ENCODE measurements at places on chromosomes 2 and 18. TPM values are rescaled to one million over a fixed set of nuclear protein-coding genes. Genes with fewer than 3 reads are reported as not detected.

DNA sequence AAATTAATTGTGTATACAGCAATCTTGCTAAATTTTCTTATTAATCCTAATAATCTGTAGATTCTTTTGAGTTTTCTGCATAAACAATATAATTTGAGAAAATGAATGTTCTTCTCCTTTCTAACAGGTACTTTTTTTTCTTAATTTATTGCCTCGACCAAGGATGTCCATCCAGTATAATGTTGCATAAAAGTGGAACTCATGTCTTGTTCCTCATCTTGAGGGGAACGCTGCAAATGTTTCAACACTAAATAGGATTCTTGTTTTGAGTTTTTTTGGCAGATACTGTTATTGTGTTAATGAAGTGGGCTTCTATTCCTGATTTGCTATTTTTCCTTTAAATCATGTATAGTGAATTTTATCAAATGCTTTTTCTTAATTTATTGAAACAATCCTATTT is 244.4 kb upstream of the REV1 start:
- no peak for DNase-seq

DNA sequence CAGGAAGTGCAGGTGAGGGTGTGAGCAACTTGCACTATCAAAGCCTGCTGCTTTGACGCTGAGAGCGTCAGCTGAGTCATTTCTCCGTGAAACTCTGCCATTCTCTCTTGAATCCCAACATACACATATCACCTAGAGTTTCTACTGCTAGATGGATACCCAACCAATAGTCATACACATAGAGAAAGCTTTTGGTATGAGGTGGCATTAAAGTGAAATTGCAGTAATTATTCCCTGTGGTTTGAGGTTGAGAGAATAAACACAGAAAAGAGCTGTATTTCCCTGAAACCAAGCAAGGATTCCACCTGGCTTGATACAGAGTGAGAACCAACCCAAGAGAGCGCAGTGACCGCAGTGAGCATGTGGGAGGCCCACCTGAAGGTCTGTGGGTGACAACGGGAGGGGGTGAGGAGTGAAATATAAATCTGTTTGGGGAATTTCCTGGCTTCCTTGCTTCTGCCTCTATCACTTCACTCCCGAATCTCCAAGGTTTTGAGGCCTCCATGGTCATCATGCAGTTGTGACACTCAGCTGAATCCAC is 28.8 kb upstream of the TMEM18 start:
- DNase-seq: no peak

GRCh38 chr2:112750560-112750843 is 13.9 kb downstream of the CKAP2L start:
- no peak for DNase-seq

GRCh38 chr18:67520351-67520921 is 3.9 kb upstream of the DSEL start:
- no peak for DNase-seq

DNA sequence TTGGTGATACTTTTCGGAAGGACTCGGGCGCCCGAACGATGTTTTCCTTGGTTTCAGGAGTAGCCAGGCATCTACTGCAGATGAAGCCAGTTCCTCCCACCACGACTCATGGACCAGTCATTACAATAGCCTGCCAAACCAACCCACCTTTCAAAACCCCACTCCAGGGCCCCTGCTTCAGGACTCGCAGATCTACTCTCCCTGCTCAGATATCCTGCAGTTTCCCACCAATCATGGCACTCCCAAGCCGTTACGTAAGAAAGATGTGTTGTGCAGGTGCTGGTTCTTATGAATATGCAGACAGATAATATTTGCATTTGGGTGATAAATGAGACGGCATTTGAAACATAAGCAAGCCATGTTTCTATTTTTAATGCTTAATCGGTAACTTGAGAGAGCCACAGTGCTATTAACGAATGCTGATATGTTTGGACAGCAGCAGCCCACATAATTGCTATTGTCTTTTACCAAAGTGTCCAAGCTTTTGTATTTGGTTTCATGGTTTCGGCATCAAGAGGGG is 3.5 kb upstream of the CYS1 start:
- DNase-seq: no peak

DNA sequence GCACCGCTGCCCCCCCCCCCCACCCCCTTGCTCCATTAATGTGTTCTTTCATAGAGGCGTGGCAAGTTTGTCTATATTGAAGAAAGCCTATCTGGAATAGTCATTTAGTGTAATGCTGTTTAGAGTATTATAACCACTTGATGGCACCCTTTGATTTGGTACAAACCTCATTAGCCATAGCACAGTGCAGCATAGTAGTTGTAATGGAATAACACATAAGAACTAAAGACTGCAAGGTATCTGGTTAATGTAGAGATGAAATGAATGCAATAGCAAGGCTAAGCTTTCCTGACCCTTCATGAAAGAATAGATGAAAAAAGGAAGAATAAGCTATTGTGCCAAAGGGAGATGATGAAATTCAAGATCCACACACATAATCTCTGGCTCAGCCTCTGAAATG is 81.9 kb downstream of the EHBP1 start:
- DNase-seq: no peak

- DNase-seq: peak; percentile 23
Observed at GRCh38 chr18:22165603-22166068, 3.8 kb upstream of the GATA6 start.

GRCh38 chr2:127293386-127293747 is 577 bp downstream of the ERCC3 start:
- peak; percentile 8 for DNase-seq

GRCh38 chr18:74682991-74683297 is 85.3 kb downstream of the ZNF407 start:
- no peak for DNase-seq

- no peak for DNase-seq
Observed at GRCh38 chr18:67864677-67865340, 348.3 kb upstream of the DSEL start.

DNA sequence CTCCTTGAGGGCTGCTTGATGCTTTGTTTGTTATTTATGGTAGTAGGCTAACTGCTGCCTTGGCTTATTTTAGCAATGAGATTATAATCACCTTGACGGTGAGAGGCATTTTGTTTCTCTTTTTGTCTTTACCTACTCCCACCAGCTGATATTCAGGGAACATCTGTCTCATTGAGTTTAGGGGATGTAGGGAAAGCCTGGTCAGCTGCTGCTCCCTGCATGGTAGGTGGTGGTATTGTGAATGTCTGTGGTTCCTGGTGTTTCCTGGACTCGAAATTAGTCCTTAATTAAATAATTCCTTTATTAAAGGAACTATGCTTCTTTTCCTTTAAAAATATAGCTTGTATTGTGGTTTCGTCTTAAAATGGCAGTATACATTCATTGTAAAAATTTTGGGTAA is 77.8 kb downstream of the ADAM23 start:
- DNase-seq: no peak

DNA sequence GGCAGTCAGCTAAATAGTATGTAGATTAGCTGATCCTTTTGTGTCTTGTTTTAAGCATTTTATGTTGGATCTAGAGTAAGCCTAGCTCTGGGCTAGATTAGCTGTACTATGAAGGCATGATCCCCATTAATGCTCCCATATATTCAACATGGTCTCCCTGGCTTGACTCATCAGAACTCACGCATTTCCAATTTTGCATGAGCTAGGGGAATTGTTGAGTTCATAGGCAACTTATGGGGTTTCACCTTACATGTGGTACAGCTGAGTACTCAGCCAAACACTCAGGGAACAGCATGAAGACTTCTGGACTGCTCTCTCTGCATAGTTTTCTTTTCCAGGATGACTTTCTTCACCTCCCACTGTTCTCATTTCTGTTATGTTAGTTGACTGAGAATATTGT is 248.2 kb downstream of the TMX3 start:
- DNase-seq: no peak

GRCh38 chr2:135151615-135152014 is 99.5 kb downstream of the RAB3GAP1 start:
- no peak for DNase-seq

DNA sequence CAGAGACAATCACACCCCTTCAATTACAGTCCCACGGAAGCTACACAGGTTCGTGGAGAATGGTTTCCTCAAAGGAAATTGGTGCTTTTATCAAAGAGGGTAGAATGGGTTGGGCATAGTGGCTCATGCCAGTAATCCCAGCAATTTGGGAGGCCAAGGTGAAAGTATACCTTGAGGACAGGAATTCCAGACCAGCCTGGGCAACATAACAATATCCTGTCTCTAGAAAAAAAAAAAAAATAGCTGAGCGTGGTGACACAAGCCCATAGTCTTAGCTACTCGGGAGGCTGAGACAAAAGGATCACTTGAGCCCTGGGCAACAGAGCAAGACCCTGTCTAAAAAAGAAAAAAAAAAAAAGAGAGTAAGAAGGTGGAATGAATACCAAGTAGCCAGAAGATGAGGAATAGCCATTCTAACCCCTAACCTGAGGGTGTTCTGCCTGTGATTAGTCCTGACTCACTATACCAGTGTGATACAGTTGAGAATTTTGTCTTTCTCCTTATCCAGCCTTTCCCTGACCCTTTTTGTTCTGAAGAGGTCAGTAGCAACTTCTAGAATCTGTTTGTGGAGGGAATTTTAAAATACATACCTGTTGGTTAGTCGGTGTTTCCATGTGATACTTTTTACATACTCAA is 283.2 kb downstream of the MREG start:
- DNase-seq: no peak

GRCh38 chr18:37261988-37262387 is 303.6 kb downstream of the CELF4 start:
- no peak for DNase-seq

- DNase-seq: no peak
Observed at GRCh38 chr2:200609028-200609614, 23.3 kb downstream of the AOX1 start.

DNA sequence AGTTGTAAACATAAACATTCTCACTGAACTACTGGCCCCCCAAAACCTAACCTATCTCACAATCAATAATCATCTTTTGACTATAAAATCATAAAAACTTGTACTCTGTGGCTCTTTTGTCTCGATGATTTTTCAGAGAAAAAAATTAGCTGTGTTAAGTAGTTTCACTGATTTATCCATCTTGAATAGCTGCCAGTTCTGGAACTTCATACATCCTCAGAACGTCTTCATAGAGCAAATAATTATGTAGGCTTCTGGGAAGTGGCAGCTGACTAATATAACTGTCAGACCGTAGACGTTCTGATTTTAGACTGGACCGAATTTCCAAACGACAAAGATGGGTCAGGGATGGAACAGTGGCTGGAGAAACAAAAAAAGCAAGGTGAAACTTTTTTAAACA is 97.3 kb upstream of the CHAC2 start:
- no peak for DNase-seq

- no peak for DNase-seq
Observed at GRCh38 chr2:33419581-33420200, 56.8 kb upstream of the RASGRP3 start.

DNA sequence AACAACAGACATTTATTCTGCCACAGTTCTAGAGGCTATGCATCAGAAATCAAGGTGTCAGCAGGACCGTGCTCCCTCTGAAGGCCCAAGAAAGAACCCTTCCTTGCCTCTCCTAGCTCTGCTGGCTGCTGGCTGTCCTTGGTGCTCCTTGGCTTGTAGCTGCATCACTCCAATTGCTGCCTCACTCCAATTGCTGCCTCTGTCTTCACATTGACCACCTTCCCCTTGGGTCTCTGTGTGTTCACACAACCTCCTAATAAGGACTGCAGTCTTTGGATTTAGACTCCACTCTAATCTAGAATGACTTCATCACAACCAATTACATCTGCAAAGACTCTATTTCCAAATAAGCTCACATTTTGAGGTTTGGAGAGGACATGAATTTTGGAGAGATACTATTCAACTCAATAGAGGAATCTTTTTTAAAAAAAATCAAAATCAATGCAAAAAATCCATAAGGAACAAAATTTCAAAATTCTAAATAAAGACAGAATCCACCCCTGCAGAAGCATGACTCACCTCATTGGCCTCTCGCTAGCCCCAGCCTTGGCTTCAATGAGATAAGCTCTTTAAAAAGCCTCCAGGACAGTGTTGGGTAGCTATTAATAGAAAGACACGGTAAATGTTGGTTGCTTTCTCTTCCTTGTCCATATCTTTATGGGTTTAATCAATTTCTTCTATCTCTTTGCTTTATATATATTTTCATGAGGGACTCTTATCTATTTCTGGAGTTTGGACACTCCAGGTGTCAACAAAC is 267.6 kb upstream of the MGAT5 start:
- DNase-seq: no peak

DNA sequence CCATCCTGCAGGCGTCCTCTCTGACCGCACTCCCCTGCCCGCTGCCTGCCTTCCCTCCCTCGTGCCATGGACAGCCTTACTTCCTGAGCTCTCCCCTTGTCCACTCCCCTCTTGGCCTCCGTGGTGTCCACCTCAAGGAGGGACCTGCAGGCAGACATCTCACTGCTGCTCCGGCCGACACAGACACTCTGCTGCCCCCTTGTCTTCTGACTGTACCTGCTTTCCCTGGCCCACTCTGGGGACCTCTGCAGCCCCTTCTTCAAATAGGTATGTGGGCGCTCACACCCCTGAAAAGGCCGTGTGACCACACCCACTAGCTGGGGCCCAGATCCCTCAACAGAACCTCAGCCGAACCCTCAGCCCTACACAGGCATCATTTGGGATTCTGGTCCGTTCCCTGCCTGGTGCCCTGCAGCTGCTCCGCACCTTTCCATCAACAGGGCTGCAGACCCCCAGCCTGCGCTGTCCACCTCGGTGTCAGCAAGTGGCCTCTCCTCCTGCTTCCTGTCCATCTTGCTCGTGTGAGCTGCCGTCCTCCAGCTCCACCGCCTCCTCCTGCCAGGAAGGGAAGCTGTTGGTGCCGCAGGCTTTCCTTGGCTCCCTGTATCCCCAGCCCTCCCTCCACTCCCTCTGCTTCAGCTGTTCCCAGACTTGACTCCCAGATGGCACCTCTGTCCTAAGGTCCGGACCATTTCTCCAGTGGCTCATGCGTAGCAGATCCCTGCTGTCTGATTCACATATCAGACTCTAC is 94.1 kb downstream of the KLHL29 start:
- DNase-seq: no peak

DNA sequence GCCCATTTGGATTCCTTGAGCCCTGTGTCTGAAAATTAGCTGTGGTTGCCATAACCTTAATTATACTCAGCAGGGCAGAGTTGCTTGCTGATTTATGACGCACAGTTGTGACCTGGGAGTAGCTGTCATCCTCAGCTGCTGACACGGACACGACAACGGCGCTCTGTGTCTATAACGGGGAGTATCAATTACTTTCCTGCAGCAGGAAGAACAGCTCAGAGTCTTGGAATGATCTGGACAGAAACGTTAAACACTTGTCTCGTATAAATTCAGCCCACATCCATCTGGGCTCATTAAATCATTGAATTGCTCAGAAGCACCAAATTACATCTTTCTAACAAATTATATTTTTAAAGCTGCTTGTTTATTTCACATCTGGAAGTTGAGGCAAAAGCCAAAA is 116.3 kb downstream of the SEPTIN10 start:
- no peak for DNase-seq

- DNase-seq: no peak
Observed at GRCh38 chr18:69770238-69770637, 177.4 kb downstream of the CD226 start.

GRCh38 chr18:25230658-25231326 is 121.2 kb downstream of the ZNF521 start:
- peak; percentile 49 for DNase-seq

PPP1R1C gene
- total RNA-seq: 0.97 TPM

SMCHD1 gene
- total RNA-seq: 28.3 TPM

TRPM8 gene
- total RNA-seq: not detected

MROH2A gene
- total RNA-seq: 0.31 TPM

CYP27A1 gene
- 9.0 TPM for total RNA-seq

CNGA3 gene
- total RNA-seq: 0.10 TPM

TRABD2A gene
- total RNA-seq: 7.2 TPM

STPG4 gene
- not detected for total RNA-seq

KCNK3 gene
- total RNA-seq: not detected

SERPINB3 gene
- not detected for total RNA-seq

CRIM1 gene
- 246 TPM for total RNA-seq

IL37 gene
- total RNA-seq: not detected

SH3RF3 gene
- total RNA-seq: 12.8 TPM
